ENCODE measurements at places on chromosomes 5 and 9.

DNA sequence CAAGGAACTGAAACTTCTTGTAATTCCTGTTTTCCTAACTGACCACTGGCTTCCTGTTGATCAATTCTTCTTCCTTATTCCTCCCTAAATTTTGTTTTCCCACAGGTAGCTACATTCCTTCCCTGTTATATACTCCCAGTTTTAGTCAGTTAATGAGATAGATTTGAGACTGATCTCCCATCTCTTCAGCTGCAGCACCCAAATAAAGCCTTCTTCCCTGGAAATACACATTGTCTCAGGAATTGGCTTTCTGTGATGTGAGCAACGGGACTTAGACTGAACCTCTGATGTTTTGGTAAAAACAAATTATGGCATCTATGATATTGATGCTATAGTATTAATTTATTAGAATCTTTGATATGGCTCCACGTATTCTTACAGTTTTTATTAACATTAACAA lies 617.3 kb upstream of the ST8SIA4 start:
- no peak for DNase-seq

DNA sequence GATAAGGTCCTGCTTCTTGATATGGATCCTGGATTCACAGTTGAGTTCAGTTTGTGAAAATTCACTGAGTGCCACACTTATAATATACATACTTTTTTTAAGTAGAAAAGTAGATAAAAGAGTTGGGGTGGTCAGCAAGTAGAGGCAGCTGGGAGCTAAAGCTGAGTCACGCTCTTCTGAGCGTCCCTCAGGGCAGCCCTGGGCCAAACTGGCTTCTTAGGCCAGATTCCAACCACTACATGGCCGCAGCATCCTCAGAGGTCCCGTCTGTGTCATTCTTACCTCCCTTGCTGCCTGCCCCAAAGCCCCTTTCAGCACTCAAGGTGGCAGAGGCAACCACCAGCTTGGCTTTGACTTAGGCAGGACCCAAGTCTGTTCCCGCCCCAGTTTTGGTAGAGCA lies 123.3 kb upstream of the TBC1D2 start:
- DNase-seq: peak; percentile 16

DNA sequence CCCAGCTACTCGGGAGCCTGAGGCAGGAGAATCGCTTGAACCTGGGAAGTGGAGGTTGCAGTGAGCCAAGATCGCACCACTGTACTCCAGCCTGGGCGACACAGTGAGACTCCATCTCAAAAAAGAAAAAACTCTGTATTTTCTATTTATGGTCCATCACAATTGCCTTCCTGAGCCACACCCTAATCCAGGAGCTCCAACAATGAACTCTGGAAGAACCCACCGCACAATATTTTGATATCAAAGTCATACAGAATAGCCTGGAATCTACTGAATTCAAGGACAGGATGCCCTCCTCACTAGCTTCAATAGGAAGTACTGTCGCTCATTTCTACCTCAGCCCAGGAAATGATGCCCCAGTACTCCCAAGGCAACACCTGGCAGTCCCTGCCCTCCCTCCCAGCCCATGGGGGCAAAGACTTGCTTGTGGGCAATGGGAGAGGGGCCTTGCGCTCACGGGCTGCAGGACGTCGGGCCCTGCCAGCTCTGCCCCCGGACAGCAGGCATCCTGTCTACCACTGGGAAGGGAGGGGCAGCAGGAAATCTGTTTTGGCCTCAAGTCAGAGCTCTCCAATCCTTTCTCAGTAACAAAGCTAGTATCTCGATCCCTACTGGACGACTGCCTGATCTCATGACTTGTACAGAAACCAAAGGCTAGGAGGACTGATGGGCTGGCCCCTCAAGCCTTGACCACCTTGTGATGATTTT lies 19.7 kb downstream of the UBAC1 start:
- no peak for DNase-seq

GRCh38 chr9:4263591-4263990 lies 36.3 kb downstream of the GLIS3 start:
- no peak for DNase-seq

GRCh38 chr9:129125478-129125877 lies 14.3 kb downstream of the PTPA start:
- peak; percentile 95 for DNase-seq

GRCh38 chr9:100619665-100620064 lies 41.8 kb downstream of the CAVIN4 start:
- no peak for DNase-seq

GRCh38 chr5:4651806-4652565 lies 488.1 kb upstream of the ADAMTS16 start:
- no peak for DNase-seq

GRCh38 chr5:64437496-64437895 lies 68.3 kb upstream of the RGS7BP start:
- DNase-seq: peak; percentile 4

Data from iris pigment epithelial cell (primary cell).